ENCODE measurements at places on chromosomes 2 and 18.

- no peak for DNase-seq
Measured at GRCh38 chr18:7190547-7191156, 40.2 kb upstream of the LRRC30 start.

- DNase-seq: no peak
Measured at GRCh38 chr2:3630631-3631030, 27.4 kb upstream of the ALLC start.

DNA sequence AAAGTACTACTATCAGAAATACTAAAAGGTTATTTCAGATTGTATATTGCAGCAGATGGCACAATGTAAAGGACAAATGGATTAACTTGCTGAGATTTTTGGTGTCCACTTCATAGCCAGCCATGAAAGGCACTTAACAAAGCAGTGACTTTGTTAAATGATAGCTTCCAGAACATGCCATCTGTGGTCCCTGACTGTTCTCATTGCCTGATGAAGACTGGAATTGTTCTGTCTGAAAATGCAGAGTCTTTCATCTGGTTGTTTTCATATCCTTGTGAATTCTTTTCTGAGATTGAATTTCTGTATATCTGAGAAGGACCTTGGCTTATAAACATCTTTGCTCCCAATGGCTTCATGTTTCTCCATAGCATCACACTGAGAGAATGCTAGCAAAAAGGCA, 44.4 kb upstream of the LRRTM1 start:
- DNase-seq: peak; percentile 76

DNA sequence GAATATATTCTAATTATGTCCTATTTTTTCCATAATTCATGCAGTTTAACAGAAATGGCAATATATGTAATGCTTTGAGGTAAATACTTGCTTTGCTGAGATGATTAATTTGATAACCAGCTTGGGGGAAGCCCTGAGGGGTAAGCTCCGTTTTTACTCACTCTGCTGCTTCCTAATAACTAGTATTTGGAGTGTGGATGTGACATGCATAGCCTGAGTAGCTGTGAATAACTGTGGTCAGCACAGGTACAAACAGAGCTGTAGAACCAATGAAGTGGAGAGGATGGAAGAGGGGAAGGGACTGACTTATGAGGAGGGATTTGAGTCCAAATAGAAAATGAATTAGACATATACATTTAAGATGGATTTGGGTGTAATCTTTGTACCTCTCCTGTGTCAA, 1495.5 kb upstream of the DDX18 start:
- DNase-seq: no peak

GRCh38 chr18:36085195-36085594, 17.8 kb upstream of the RPRD1A start:
- DNase-seq: no peak

GRCh38 chr2:29509397-29509796, 394.2 kb downstream of the CLIP4 start:
- DNase-seq: no peak

DNA sequence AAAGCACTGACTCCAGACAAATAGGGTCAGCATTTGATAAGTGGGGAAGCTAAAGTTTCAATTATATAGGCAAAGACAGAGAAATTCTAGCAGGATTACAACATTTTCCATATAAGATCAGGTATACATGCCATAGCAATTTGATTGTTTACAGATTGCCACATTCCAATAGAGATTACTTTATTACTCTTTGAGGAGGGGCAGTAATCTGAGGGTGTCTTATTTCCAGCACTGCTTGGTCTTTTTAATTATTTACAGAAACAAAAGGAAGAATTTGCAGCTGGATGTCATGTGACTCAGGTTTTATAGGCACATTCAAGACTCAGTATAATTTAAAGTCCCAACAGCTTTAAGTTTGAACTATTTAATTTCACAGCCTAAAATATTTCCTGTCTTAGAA, 42.5 kb upstream of the GPR39 start:
- no peak for DNase-seq

DNA sequence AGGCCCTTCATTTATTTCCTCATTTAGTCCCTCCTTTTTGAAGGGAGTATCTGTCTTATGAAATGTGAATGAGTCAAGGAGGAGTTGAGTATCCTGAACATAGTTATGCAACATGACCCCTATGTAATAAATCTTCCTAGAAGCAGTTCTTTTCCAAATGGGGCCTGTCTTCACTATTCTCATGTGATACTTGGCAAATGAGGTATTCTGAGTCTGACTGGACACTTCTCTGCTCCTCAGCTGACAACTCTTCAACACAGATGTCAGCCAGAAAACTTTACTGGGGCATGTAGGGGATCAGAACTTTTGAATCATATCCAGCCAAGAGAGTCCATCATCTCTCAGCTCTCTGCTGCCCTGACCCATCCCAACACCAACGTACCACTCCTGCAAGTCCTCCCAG, 291.6 kb downstream of the ZNF385B start:
- no peak for DNase-seq

GRCh38 chr2:241391892-241392665, 36.0 kb downstream of the FARP2 start:
- peak; percentile 87 for DNase-seq

DNA sequence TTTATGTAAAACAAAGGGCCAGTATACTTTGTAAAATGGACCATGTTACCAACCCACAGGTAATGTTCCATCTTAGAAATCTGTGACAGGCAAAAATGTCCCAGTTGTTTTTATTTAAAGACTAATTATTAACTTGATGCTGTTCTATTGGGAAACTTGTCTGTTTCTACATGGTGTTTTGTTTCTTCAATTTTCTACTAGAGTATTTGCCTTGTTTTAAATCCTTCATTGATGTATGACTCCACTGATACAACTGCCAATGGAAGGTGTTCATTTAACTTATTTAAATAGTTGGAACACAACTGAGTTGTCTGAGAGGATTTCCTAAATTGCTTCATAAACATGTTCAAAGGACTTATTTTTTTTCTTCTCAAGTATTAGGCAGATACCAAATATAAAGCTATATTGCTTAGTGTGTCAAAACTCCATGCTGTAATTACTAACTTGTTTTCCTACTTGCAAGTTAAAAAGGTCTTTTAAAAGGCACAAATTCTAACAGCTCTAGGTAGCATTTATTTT, 152.0 kb upstream of the XPO1 start:
- no peak for DNase-seq

GRCh38 chr2:191806396-191806795, 40.5 kb downstream of the CAVIN2 start:
- no peak for DNase-seq

DNA sequence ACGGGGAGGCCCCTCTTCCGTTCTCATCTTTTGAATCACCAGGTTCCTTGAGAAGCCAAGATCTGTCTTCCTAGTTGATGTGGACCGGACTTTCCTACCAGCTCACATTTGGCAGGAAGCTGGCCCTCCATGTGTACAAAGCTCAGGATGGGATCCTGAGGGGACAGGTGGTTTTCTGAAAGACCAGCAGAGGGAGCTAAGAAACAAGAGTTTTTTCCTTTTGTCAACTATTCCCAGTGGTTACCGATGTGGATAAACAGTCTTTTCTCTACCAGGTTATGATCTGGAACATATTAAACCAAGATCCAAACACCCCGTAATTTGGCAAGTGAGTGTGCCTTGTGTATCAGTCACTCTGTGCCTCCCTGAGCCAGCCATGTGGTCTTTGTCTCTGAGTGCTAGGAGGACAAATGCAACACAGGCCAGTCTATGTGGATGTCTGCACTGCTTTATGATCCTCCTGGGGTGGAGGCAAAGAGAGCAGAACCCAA, 25.1 kb upstream of the ARHGAP25 start:
- peak; percentile 63 for DNase-seq

- DNase-seq: no peak
Measured at GRCh38 chr2:204533629-204534370, 11.5 kb upstream of the PARD3B start.

DNA sequence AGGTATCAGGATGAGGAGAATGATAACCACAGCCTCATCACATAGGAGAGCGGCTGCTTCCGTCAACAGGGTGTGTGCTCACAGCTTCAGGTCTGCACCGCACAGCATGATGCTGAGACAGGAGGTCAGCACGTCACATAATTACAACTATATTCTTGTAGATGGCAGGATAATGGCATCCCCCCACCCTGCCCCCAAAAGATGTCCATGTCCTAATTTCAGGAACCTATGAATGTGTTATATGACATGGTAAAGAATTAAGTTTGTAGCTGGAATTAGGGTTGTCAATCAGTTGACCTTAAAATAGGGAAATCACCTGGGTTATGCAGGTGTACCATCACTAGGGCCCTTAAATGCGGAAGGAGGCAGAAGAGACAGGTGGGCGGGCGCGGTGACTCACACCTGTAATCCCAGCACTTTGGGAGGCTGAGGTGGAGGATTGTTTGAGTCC, 73.9 kb downstream of the ARL4C start:
- no peak for DNase-seq

- DNase-seq: peak; percentile 58
Measured at GRCh38 chr18:61333271-61333745, at the start of gene CDH20. Gene CDH20 (plus strand): TSS chr18:61333430.

DNA sequence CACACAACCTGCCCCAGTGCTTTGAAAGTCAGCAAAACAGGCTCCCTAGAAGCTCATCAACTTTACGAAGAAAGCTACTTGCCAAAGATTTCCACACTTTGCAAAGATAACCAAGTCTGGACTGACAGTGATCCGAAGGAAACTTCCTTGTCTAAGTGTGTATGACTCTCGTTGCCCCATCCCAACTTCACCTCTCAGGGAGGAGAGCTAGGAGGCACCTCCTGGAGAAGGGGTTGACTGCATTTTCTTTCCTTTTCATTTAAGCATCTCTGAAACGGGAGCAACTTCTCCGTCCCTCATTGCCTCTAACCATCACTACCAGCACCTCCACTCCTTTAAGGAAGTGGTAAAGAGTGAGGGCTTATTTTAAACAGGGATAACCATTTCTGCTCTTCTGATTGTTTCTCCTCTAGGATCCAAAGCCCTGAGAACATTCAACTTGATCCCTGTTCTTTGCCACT, 7.0 kb downstream of the ZEB2 start:
- DNase-seq: peak; percentile 74

DNA sequence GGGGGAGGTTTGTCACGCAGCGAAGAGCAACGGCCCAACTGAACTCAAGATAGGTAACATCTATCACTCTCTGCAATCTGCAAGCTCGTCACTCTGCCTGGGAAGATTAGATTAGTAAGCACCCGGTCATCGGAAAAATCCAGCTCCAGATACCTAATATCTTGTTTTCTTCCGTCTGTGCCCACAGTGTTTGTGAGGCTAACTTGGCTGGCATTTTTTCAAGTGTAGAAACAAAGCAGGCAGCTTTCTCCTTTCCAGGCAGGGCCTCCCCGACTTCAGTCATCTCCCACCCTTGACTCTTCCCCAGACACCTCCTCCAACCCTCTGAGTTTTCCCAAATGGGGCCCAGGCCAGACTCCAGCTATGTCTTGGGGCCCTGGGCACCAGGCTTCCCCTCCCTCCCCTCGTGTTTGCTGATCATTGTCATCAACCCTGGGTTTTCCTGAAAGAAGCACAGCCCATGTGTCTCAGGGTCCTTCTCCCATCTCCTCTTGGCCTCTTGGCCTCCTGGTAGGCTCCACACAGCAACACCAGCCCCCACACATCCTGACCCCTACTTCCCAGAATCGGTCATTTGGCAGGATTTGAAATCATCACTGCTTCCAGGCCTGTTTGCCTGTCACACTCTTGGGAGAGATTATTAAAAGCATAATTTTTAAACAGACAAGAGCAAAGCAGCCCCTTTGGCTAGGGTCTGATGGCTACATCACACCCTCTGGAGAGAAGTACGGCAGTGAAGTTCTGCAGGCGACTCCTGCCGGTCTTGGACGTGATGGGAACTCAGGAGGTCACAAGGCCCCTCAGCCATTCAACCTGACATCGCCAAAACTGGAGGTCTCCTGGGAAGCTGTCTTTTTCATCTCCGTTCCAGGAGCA, 144.9 kb upstream of the ID2 start:
- DNase-seq: no peak

GRCh38 chr2:85988175-85988913, 99.6 kb upstream of the ST3GAL5 start:
- no peak for DNase-seq

- no peak for DNase-seq
Measured at GRCh38 chr2:126534478-126534877, 121.5 kb upstream of the GYPC start.

DNA sequence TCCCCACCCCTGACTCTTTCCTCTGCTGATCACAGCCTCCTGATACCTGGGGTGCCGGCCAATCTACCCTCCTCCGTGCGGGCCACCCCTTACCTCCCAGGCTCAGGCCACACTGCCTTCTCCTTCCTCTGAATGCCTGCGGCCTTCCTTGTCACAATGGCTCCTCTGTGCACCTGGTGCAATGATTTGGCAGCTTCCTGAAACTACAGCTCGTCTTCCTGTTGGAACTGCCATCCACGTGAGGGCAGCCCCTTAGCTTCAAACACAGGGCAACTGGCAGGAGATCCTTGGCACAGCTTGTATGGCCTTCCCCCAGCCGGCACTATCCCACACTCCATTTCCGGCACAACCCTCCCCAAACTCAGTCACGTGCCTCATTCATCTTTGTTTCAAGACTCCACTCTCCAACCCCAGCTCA, 69.0 kb downstream of the STPG4 start:
- DNase-seq: no peak

- DNase-seq: peak; percentile 49
Measured at GRCh38 chr18:41391616-41392595, 563.1 kb upstream of the PIK3C3 start.

DNA sequence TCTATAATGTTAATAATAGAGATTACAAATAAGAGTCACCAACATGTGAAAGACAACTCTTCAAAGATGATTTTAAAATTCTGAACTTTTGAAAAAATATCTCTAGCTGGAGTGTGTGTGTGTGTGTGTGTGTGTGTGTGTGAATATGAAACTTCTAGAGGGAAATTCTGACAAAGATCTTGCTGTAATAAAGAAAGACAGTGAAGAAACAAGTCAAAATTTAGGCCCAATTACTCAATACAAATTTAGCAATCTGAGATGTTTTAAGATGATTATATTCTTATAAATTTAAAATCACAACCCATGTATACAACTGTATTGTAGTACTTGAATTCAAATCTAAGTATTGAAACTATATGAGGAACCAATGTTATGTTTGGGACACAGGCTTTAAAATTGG, 57.2 kb upstream of the UGP2 start:
- DNase-seq: no peak

DNA sequence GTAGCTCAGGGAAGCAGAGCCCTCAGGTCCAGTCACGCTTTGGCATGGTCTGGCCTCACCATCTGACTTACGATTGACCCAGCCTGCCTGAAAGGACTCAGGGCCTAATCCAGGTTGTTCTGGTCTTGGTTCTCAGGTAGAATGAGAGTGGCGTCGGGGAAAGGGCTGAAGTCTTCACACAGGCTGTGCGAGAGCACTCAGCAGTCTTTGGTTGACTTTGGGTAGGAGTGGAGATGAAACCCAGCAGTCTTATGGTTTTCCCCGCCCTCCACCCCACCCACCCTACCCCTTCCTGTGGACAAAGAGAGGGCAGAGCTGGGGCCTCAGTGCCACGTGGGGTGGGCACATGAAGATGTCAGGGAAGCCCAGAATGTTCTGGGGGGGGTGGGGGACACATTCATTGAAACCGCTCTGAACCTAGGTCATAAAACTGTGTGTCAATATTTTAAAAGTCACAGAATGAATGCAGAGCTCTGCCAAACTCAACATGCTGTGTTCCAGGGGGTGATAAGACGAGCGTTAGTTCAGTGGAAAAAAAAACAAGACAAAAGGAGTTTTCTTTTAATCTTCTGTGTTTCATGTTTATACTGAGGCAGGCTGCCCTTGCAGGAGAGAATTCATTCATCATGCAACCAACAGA, 58.6 kb upstream of the ALPP start:
- DNase-seq: no peak
